Natural killer cell treated with Interleukin-12 subunit alpha and Interleukin-12 subunit beta and Interleukin-15 and Interleukin-18, amount 100 ng/mL, for 72 hours (primary cell): ENCODE measurements at places on chromosomes 13 and 19. TPM values are rescaled to one million over a fixed set of nuclear protein-coding genes. Genes with fewer than 3 reads are reported as not detected.
A peak's percentile ranks its signal among the peaks of the same experiment; 100 is the strongest.

GRCh38 chr13:28329395-28330158 lies 165.4 kb downstream of the FLT1 start:
- no peaks in the 10 kb centered on the region for H3K4me1 ChIP-seq
- H3K4me3 ChIP-seq: no peak overlapping the region
- no peak overlapping the region for H3K27ac ChIP-seq
- no peaks in the 10 kb centered on the region for H3K36me3 ChIP-seq
- no peak for DNase-seq
- H3K27me3 ChIP-seq: peaks cover 5% of the 10 kb centered on the region

GRCh38 chr19:34960940-34961679 lies 2.9 kb downstream of the ZNF792 start:
- H3K27ac ChIP-seq: peak overlapping the region; percentile 85
- no peak overlapping the region for H3K4me3 ChIP-seq
- no peaks in the 10 kb centered on the region for H3K27me3 ChIP-seq
- peaks cover 63% of the 10 kb centered on the region for H3K36me3 ChIP-seq
- H3K4me1 ChIP-seq: peaks cover 27% of the 10 kb centered on the region
- no peak for DNase-seq

GRCh38 chr19:1019980-1020867 lies 699 bp downstream of the TMEM259 start:
- no peaks in the 10 kb centered on the region for H3K36me3 ChIP-seq
- H3K4me1 ChIP-seq: peaks cover 28% of the 10 kb centered on the region
- no peaks in the 10 kb centered on the region for H3K27me3 ChIP-seq
- no peak for DNase-seq
- H3K4me3 ChIP-seq: peak overlapping the region; percentile 99
- peak overlapping the region; percentile 99 for H3K27ac ChIP-seq

- DNase-seq: no peak
- peaks cover 14% of the 10 kb centered on the region for H3K4me1 ChIP-seq
- H3K4me3 ChIP-seq: no peak overlapping the region
- no peak overlapping the region for H3K27ac ChIP-seq
- H3K27me3 ChIP-seq: no peaks in the 10 kb centered on the region
- no peaks in the 10 kb centered on the region for H3K36me3 ChIP-seq
Measured at GRCh38 chr13:77353995-77354394, 27.1 kb upstream of the MYCBP2 start.

DNA sequence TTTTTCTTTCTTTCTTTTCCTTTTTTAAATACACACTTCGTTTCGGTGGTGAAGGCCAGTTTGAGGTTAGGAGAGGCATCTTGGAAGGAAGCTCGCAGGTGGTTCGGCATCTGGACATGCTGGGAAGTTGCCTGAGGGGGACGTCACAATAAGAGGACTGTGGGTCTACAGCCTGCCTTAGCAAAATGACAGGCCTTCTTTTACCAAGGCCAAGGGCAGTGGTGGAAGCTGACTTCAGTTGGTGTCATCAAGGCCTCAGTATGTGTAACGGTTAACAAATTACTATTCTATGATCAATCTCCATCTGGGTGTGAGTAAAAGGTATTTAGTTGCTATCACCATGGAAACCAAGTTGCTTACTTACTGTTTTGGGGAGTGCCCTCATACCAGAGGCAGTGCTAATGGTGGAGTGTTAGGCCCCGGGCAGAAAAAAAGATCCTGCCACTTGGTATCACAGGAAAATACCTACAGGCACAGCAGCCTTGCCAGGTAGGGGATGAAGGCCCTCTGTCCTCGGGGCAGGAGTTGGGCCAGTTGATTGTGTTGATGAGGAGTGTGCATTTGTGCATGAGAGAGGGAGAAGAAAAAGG lies 10.3 kb downstream of the ACTN4 start:
- DNase-seq: no peak
- H3K4me1 ChIP-seq: peaks cover 87% of the 10 kb centered on the region
- peaks cover 7% of the 10 kb centered on the region for H3K36me3 ChIP-seq
- H3K27ac ChIP-seq: peak overlapping the region; percentile 95

GRCh38 chr19:1265615-1266128 lies 3.5 kb upstream of the CIRBP start:
- peaks cover 9% of the 10 kb centered on the region for H3K36me3 ChIP-seq
- H3K27ac ChIP-seq: no peak overlapping the region
- peak overlapping the region; percentile 64 for H3K4me3 ChIP-seq
- DNase-seq: peak; percentile 79
- H3K4me1 ChIP-seq: peaks cover 45% of the 10 kb centered on the region

GRCh38 chr19:44512326-44513298 lies 12.3 kb upstream of the ZNF180 start:
- peaks cover 29% of the 10 kb centered on the region for H3K27me3 ChIP-seq
- H3K27ac ChIP-seq: no peak overlapping the region
- no peak overlapping the region for H3K4me3 ChIP-seq
- no peaks in the 10 kb centered on the region for H3K4me1 ChIP-seq

GRCh38 chr13:92158346-92158745 lies 759.9 kb downstream of the GPC5 start:
- H3K36me3 ChIP-seq: no peaks in the 10 kb centered on the region
- DNase-seq: no peak
- H3K4me3 ChIP-seq: no peak overlapping the region
- no peak overlapping the region for H3K27ac ChIP-seq
- H3K27me3 ChIP-seq: no peaks in the 10 kb centered on the region

GRCh38 chr13:66128692-66129269 lies 1101.4 kb downstream of the PCDH9 start:
- DNase-seq: no peak
- H3K27me3 ChIP-seq: no peaks in the 10 kb centered on the region
- peak overlapping the region; percentile 52 for H3K27ac ChIP-seq
- H3K36me3 ChIP-seq: no peaks in the 10 kb centered on the region
- peak overlapping the region; percentile 40 for H3K4me3 ChIP-seq
- H3K4me1 ChIP-seq: peaks cover 13% of the 10 kb centered on the region

DNA sequence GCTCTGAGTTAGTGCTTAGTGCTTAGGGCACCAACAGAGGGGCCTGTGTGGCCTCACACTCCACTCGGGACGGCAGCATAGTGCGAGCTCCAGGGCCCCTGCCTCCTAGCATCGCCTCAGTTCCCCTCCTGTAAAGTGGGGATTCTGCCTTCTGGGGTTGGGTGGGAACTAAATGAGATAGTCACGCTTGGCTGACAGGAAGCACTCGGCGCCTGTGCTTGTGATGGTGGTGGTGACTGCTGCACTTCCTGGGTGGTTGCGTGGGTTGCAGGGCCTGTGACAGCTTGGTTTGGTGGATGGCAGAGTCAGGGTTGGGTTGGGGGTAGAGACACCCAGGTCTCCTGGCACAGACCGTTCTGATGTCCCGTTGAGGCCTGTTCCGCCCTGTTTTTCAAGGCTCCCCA lies 7.7 kb downstream of the PLEKHF1 start:
- peak overlapping the region; percentile 94 for H3K4me3 ChIP-seq
- peak overlapping the region; percentile 92 for H3K27ac ChIP-seq
- H3K36me3 ChIP-seq: peaks cover 8% of the 10 kb centered on the region
- peaks cover 81% of the 10 kb centered on the region for H3K4me1 ChIP-seq
- no peaks in the 10 kb centered on the region for H3K27me3 ChIP-seq

DNA sequence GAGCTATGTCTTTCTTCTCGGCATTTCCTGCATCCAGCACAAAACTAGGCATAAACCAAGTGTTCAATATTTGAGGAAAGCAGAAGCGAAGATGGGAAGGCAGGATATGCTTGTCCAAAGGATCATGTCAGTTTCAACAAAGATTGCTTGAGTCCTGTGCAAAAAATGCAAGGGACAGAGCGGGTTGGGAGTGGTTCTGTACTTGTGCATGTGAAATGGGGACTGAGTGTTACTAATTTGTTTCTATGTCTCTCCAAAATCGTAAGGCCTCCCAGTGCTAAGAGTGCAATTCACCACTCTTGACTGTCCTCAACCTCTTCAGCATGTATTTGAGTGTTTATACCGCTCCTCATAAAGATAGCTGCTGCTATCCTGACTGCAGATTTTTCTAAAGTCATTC lies 166.2 kb downstream of the DLEU7 start:
- H3K27ac ChIP-seq: no peak overlapping the region
- peaks cover 36% of the 10 kb centered on the region for H3K4me1 ChIP-seq
- H3K27me3 ChIP-seq: peaks cover 49% of the 10 kb centered on the region
- no peak overlapping the region for H3K4me3 ChIP-seq

GRCh38 chr13:100875392-100876043 lies 200.9 kb upstream of the TMTC4 start:
- no peak for DNase-seq
- H3K4me3 ChIP-seq: no peak overlapping the region
- H3K4me1 ChIP-seq: peaks cover 9% of the 10 kb centered on the region
- peaks cover 31% of the 10 kb centered on the region for H3K27me3 ChIP-seq
- H3K27ac ChIP-seq: peak overlapping the region; percentile 64
- H3K36me3 ChIP-seq: peaks cover 6% of the 10 kb centered on the region

DNA sequence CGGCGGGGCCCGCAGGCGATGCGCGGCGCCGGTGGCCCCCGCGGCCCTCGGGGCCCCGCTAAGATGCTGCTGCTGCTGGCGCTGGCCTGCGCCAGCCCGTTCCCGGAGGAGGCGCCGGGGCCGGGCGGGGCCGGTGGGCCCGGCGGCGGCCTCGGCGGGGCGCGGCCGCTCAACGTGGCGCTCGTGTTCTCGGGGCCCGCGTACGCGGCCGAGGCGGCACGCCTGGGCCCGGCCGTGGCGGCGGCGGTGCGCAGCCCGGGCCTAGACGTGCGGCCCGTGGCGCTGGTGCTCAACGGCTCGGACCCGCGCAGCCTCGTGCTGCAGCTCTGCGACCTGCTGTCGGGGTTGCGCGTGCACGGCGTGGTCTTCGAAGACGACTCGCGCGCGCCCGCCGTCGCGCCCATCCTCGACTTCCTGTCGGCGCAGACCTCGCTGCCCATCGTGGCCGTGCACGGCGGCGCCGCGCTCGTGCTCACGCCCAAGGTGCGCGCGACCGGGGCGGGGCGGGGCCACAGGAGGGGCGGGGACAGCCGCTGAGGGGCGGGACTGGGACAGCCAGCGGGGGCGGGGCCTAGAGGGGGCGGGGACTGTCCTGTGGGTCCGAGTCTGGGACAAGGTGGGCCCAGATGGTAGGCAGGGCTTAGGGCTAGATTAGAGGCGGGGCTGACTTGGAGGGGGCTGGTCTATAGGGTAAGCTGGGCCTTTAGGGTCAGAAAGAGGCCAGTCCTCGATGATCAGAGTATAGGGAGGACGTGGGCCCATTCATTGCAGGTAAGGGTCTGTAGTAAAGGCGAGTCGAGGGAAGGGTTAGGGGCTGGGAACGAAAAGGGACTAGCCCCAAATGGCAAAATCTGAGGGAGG lies 5.1 kb downstream of the GRIN2D start:
- H3K4me3 ChIP-seq: peak overlapping the region; percentile 98
- no peaks in the 10 kb centered on the region for H3K36me3 ChIP-seq
- H3K27me3 ChIP-seq: peaks cover 36% of the 10 kb centered on the region
- H3K27ac ChIP-seq: peak overlapping the region; percentile 63

- no peak overlapping the region for H3K4me3 ChIP-seq
- no peak overlapping the region for H3K27ac ChIP-seq
- H3K4me1 ChIP-seq: peaks cover 47% of the 10 kb centered on the region
- DNase-seq: no peak
- H3K27me3 ChIP-seq: no peaks in the 10 kb centered on the region
Measured at GRCh38 chr13:74073274-74073673, 60.9 kb downstream of the KLF12 start.

DNA sequence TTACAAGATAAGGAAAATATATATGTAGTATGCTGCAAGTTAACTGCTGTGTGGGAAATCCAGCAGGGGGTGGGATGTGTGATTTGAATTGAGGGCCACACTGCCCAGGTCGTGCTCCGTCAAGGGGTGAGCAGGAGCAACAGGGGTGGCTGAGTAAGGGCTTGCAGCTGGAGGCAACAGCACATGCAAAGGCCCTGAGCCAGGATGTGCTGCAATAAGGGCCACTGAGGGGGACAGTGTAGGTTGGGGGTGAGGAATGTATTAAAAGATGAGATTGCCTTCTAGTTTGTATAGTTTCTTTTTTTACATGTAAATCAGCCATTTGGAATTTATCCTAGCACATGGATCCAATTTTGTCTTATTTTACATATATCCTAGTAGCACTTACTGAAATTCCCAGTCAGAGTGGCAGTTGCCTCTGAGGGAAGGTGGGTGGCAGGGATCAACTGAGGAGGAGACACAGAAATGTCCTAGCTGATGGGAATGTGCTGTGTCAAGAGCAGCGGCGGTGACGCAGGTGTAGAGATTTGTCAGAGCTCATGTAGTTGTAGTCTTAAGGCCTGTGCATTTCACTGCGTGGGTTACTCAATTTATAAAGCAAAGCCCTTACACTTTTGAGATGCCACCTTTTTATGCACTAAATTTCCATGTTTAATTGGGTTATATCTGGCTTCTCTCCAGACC lies 5.4 kb upstream of the RBM42 start:
- H3K27ac ChIP-seq: no peak overlapping the region
- DNase-seq: no peak
- H3K27me3 ChIP-seq: no peaks in the 10 kb centered on the region
- no peaks in the 10 kb centered on the region for H3K36me3 ChIP-seq
- H3K4me1 ChIP-seq: peaks cover 3% of the 10 kb centered on the region

DNA sequence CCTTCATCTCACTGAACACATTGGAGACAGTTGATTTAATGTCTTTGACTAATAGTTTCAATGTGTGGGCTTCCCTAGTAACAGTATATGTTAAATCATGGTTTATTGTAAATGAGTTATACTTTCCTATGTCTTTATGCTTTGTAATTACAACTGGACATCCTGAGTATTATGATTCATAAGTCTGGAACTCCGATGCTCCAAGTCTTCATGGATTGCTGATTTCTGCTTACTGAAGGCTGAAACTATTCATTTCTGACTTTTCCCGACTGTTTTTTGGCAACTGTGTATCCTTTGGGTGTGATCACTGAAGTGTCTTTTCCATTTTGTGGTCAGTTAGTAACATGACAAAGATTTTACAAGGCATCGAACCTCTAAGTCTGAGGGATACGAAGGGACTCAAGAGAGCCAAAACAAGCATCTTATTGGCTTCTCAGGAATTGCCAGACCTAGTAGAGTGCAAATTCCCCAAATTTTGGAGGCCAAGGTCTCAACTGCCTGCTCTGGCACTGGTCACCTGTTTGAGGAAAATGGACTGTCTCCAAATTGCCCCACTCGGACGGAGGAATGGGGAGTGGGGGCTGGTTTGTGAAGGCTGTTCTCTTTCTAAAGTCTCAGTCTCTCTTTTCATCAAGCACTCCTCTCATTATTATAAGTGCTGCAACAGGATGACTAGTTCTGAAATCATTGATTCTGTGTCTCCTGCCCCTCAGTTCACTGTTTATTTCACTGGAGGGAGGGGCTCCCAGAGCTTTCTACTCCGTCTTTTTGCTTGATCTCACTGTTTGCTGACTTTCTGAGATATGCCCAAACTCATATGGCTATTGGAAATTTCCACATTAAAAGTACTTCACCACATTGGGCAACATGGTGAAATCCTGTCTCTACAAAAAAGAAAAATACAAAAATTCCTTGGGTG lies 20.2 kb upstream of the CD70 start:
- no peak for DNase-seq
- H3K27me3 ChIP-seq: peaks cover 34% of the 10 kb centered on the region
- H3K36me3 ChIP-seq: peaks cover 4% of the 10 kb centered on the region
- peaks cover 11% of the 10 kb centered on the region for H3K4me1 ChIP-seq
- no peak overlapping the region for H3K27ac ChIP-seq

The THSD8 gene
- total RNA-seq: 8.7 TPM

The CATSPERD gene
- not detected for total RNA-seq

The C19orf85 gene
- total RNA-seq: not detected

The YJEFN3 gene
- 10.0 TPM for total RNA-seq

The METTL21C gene
- total RNA-seq: not detected

The CYP2F1 gene
- not detected for total RNA-seq

The ZNF264 gene
- 40.0 TPM for total RNA-seq

The BLVRB gene
- 4.6 TPM for total RNA-seq

The KCNRG gene
- total RNA-seq: not detected
